Upper lobe of left lung (tissue), 6 donors: ENCODE measurements at places on chromosomes 5 and 9. TPM values are rescaled to one million over a fixed set of nuclear protein-coding genes. Genes with fewer than 3 reads are reported as not detected.

The WNT8A gene
- not detected for total RNA-seq

The KCNV2 gene
- not detected for total RNA-seq

GRCh38 chr5:67974054-67974453 is 241.5 kb upstream of the PIK3R1 start:
- DNase-seq, result no peak
- no peak overlapping the region for H3K27ac ChIP-seq
- no peaks in the 10 kb centered on the region for H3K36me3 ChIP-seq
- H3K27me3 ChIP-seq, result no peaks in the 10 kb centered on the region
- peaks cover 24% of the 10 kb centered on the region for H3K4me1 ChIP-seq

DNA sequence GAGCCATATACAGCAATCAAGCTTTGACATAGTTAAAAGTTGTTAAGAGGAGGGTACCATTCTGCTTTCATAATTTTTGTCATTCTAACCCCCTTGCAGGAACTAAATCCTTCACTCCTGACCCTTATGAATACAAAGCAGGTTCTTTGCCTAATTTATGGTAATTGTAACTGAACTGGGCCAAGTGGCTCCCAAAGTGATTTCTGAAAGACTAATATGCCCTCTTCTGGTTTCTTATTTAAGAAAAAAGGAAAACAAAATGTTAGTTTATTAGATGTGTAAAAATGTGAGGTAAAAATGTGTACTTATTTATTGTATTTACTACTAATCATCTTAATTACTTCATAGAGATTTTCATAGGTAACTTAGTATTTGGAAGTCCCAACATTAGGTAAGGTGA is 268.5 kb downstream of the BNC2 start:
- H3K27me3 ChIP-seq, result no peaks in the 10 kb centered on the region
- no peak overlapping the region for H3K27ac ChIP-seq
- no peaks in the 10 kb centered on the region for H3K4me1 ChIP-seq
- no peaks in the 10 kb centered on the region for H3K36me3 ChIP-seq

GRCh38 chr9:96383165-96383942 is at the start of gene SLC35D2:
Gene SLC35D2 (minus strand): TSS chr9:96383711. CDS start chr9:96383634, 77 bp downstream.
- H3K27ac ChIP-seq, result peak within 1 kb of the TSS; percentile 88
- DNase-seq, result peak; percentile 73
- H3K27me3 ChIP-seq, result no peaks in the 10 kb centered on the region
- no peaks in the 10 kb centered on the region for H3K36me3 ChIP-seq
- peaks cover 16% of the 10 kb centered on the region for H3K4me1 ChIP-seq

DNA sequence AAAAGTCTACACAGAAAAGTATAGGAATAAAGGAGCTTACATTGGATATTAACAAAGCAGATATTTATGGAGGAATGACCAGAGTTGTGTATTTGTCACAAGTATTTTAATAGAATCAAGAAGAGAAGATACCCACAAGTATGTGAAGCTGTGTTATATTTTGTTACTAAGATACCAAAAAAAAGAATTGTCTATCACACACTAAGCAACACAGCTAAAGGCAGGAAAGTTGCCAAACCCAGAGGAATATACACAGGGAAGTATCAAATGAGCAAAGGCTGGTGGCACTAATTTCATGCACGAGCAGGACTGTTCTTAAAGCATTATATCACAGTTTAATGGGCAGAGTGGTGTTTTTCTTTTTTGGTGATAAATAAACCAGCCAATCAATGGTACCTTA is 30.9 kb upstream of the RAI14 start:
- no peak overlapping the region for H3K4me3 ChIP-seq
- no peaks in the 10 kb centered on the region for H3K36me3 ChIP-seq
- H3K27me3 ChIP-seq, result no peaks in the 10 kb centered on the region

DNA sequence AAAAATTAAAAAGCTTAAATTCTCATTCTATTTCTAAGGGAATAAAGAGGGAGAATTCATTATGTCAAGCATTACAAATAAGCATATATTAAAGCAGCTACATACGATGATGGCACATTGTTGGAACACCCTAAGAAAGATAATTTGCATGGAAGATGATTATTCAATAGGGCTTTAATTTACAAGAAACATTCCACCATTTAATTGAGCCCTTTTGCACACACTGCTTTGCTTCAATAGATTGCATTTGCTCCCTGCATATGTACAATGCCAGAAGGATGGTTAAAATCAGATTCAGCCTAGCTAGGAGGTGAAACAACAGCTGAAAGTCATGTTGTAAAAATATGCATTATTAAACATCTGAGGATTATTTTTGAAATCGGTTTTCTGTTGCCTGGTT is 21.8 kb downstream of the KIAA1958 start:
- no peak for DNase-seq
- no peak overlapping the region for H3K27ac ChIP-seq
- no peaks in the 10 kb centered on the region for H3K36me3 ChIP-seq
- H3K4me1 ChIP-seq, result no peaks in the 10 kb centered on the region

DNA sequence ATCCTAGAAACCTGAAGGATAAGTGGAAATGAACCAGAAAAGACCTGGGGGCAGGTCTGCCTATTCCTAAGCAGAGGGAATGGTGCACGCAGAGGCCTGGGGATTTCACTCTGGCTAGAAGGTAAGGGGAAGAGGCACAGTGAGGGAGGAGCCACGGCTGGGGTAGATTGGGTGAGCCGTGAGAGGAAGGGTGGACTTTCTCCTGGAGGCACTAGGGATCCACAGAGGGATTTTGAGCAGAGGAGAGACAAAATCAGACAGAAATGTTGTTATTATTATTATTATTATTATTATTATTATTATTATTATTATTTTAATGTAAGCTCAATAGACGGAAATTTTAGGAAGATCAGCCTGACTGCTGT is 3.0 kb upstream of the ADGRD2 start:
- H3K4me3 ChIP-seq, result no peak overlapping the region
- no peaks in the 10 kb centered on the region for H3K27me3 ChIP-seq
- no peak overlapping the region for H3K27ac ChIP-seq
- H3K36me3 ChIP-seq, result no peaks in the 10 kb centered on the region
- H3K4me1 ChIP-seq, result no peaks in the 10 kb centered on the region
